ENCODE measurements at places on chromosomes 16 and 17.

GRCh38 chr16:50263060-50263909, 3.1 kb upstream of the ADCY7 start:
- DNase-seq, result no peak

GRCh38 chr17:16363749-16364536, 10.7 kb upstream of the CENPV start:
- DNase-seq, result peak; percentile 52

- no peak for DNase-seq
Observed at GRCh38 chr17:46013502-46014165, 14.6 kb downstream of the STH start.

DNA sequence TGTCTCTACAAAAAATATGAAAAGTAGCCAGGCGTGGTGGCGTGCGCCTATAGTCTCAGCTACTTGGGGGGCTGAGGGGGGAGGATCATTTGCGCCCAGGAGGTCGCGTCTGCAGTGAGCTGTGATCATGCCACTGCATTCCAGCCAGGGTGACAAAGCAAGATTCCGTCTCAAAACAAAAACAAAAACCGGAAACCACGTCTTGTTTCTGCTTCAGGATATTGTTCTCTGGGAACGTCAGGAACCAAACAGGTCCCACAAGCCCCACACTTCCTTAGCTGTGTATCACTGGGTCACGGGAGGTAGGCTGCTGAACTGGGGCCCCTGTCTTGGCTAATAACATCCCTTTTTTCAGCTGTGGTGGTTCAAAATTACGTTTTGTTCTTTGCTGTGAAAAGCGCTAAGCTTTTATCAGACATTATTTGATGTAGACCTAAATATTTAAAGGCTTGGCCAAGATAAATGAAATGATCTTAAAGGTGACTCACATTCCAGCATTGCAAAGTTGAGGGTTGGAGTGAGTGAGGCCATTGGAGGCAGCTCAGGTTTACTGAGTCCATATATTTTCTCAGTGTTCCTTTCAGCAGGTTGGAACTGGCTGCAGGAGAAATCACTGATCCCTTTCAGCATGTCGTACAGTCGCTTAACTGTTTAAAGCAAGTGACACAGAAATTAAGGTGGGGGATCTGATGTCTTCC, 16.4 kb upstream of the SEC14L1 start:
- peak; percentile 99 for DNase-seq

- DNase-seq, result no peak
Observed at GRCh38 chr16:2857451-2858244, at the start of gene PRSS22. Gene PRSS22, minus strand, starts transcription at chr16:2858170. Its CDS starts 66 bp downstream, at chr16:2858104.

DNA sequence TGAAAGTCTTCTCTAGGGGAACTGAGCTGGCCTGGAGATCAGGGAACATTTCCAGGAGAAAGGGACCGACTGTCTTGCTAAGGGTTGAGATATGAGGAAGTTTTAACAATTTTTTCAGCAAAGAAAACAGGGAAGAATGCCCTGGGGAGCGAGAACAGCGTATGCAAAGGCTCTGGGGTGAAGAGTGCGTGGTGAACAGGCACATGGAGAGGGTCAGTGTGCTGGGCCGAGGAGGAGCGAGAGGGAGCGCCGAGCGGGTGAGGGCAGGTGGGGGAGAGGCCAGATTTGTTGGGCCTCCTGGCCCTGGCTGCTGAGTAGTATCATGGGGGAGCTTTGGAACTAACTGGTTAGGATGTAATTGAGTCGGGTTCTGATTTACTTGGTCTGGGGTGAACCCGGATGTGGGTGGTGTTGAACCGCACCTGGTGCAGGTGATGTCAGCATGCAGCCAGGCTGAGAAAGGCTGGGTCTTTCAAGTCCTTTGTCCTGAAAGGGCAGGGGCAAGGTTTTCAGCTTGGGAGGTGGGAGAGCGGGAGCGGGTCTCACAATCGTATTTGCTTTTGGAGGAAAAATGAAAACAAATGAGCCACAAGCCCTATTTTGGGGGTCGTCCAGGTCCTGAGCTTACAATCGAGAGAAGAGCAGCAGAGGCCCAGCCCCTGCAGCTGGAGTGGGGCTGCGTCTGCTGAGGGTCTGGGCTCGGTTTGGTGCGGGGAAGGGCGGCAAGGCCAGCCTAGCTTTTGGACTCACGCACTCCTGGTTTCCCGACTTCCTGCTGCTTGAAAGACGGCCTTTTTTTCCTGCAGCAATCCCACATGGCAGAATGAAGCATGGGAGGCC, 11.1 kb upstream of the WFDC1 start:
- no peak for DNase-seq

DNA sequence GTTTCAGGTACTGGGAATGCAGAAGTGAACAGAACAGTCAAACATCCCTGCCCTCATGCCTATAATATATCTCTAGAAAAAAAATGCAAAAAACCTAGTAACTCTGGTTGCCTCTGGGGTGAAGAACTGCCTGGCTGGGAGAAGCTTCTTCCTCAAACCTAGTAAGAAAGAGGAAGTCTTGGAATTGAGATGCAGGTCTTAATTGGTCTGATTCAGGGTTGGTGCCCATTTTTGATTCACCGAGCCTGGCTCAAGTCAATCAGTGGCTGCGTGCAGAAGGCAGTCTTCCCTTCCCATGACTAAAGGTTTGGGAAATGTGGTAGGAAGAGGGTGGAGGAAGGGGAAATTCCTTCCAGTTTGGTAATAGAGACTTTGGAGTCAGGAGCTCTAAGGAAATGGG, 22.4 kb downstream of the CDRT15 start:
- DNase-seq, result peak; percentile 51

- DNase-seq, result no peak
Observed at GRCh38 chr17:82060001-82060380, 5.6 kb downstream of the DUS1L start.

DNA sequence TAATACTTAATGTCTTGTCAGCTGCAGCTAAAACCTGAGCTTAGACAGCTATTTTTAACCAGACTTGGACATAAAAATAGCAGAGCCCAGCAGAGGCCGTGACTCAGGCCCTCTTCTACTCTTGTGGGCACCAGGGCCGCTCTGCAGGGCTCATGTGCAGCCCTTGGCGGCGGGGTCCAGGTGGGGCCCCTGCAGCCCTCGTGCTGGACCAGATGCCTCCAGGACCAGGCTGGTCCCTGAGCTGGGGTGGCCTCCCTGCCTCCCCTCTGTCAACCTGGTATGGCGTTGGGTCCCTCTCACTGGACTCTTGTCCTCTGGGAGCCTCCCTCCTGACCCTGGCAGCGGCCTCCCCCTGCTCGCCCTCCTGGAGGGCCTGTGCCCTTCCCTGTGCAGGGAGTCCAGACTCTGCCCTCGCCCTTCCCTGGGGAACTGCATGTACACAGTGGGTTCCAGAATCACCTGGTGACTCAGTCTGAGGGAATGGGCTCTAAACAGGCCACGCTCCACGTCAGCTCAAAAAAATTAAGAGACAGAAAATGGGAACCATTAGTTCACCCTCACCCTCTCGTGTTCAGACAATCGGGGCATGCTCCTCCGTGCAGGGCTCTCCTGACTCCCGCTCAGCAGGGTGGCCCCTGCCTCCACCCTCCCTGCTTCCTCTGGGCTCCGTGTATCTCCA, 9.7 kb downstream of the CDK5R1 start:
- DNase-seq, result no peak
